ENCODE measurements at places on chromosomes 2 and 18.

DNA sequence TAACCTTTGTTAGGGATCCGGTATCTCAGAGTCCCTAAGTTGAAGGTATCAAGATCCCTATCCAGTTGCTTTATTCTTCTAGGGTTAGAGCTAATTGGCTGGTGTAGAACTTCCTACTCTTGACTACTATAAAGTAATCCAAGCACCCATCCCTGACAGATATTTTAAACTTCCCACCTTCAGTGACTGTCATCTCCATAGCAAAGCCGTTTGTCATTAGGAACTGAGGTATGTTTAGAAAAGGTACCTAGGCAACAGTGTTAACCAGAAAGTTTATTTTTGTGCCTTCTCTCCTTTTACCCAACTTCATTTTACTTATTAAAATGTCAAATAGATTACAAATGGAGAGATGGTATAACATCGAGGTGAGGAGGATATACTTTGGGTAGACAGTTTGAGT lies 4.5 kb downstream of the FAM117B start:
- no peak overlapping the region for H3K27ac ChIP-seq
- no peaks in the 10 kb centered on the region for H3K27me3 ChIP-seq
- no peak overlapping the region for H3K4me3 ChIP-seq
- peaks cover 17% of the 10 kb centered on the region for H3K4me1 ChIP-seq
- H3K36me3 ChIP-seq, result no peaks in the 10 kb centered on the region

DNA sequence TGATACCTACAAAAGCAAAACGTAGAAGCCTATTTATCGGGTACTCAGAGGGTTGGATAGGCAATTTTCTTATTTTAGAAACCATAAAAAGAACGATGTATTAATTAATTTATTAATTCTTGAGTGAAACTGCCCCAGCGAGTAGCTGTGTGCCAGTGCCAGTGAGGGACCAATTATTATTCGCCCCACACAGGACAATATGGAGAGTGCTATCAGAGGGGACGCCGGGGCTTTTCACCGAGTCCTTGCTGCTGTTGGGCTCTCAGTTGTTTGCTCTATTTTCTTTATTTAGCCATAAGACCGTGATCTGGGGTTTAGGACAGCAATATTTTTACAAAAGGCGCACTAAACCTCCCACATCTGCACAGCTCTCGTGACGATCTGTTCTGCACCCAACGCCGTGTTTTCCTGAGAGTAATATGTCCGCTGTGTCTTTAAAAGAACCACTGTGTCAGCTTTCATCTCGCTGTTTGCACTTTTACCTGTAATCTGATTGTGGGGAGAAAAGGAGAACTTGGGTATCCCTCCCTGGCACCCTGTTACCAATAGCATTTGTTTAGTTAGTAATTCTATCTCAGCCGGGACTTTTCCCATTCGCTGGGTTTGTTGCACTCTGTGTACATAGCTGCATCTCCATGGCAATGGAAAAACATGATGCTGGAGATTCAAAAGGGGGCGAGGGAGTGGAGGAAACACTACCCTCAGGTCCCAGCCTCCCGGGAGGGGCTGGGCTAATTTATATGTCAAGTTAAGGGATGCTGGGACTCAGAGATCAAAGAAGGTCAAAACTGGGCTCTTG lies 30.1 kb upstream of the ZNF516 start:
- DNase-seq, result no peak
- H3K4me1 ChIP-seq, result peaks cover 17% of the 10 kb centered on the region
- peak overlapping the region; percentile 52 for H3K27ac ChIP-seq

- H3K27ac ChIP-seq, result no peak overlapping the region
- H3K36me3 ChIP-seq, result no peaks in the 10 kb centered on the region
- no peak overlapping the region for H3K4me3 ChIP-seq
- H3K4me1 ChIP-seq, result no peaks in the 10 kb centered on the region
- no peak for DNase-seq
- H3K27me3 ChIP-seq, result no peaks in the 10 kb centered on the region
Observed at GRCh38 chr2:157150747-157151146, 106.8 kb upstream of the GALNT5 start.

GRCh38 chr18:74450626-74451025 lies 6.5 kb downstream of the DIPK1C start:
- H3K4me1 ChIP-seq, result no peaks in the 10 kb centered on the region
- DNase-seq, result no peak
- no peaks in the 10 kb centered on the region for H3K36me3 ChIP-seq
- H3K27ac ChIP-seq, result no peak overlapping the region
- no peak overlapping the region for H3K4me3 ChIP-seq
- H3K27me3 ChIP-seq, result no peaks in the 10 kb centered on the region

DNA sequence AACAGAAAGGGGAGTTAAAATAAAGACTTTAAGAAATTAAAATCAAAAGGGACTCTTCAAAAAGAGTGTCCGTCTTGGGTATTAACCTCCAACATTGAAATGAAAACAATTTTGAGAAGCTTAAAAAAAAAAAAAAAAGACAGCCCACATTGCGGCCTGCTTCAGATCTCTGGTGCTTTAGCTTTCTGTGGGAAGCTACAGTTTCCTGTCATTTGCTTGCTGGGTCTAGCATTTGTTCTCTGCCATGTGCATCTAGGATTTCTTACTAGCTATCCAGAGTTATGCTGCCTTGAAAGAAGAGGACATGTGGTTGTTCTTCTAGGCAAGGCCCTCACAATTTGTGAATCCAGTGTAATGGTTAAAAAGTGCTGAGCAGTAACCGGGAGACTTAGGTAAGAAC lies 375.3 kb downstream of the SLC4A3 start:
- H3K27ac ChIP-seq, result no peak overlapping the region
- H3K36me3 ChIP-seq, result no peaks in the 10 kb centered on the region
- DNase-seq, result no peak
- no peak overlapping the region for H3K4me3 ChIP-seq
